Activated CD8-positive, alpha-beta memory T cell treated with anti-CD3 and anti-CD28 coated beads, Interleukin-2, amount 10 ng/mL, durations not matched to agents 7 days and 5 days (primary cell): ENCODE measurements at places on chromosomes 12 and 14.
A peak's percentile ranks its signal among the peaks of the same experiment; 100 is the strongest.

DNA sequence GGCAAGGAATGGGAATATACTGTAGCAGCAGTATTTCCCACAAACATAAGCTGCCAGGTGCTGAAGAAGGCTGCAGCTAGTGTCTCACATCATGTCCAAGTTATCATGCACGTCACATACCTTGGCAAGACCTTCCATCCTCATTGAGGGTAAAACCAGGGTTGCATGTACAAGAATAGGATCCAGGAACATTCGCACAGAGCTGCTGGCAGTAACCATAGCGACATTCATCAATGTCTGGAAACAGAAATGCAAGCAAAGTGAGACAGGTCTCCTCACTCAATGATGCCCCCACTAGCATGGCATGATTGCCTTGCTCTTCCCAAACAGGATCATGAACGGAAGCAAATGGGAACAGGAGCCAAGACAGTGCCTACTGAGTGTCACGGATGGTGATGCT lies 23.8 kb upstream of the TC2N start:
- no peak for DNase-seq

- DNase-seq: peak; percentile 62
Measured at GRCh38 chr12:49089821-49090773, 4.5 kb downstream of the DHH start.

DNA sequence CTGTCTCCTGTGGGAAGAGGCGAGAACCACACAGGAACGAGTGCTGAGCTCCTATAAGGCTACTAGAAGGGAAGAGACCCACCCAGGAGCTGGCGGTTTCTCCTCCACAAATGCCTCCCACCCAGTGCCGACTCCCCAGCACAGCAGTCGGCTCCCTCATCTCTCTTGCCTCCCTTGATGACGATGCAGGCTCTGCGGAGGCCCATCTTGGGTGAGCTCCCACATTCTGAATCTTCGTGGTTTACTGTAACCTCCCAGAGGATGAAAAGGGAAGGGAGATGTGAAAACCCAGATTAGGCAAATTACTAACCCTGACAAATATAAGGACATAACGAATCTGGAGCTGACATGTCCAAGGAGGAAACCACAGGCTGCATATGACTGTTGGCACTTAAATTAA lies 23.8 kb downstream of the GRIN2B start:
- no peak for DNase-seq

DNA sequence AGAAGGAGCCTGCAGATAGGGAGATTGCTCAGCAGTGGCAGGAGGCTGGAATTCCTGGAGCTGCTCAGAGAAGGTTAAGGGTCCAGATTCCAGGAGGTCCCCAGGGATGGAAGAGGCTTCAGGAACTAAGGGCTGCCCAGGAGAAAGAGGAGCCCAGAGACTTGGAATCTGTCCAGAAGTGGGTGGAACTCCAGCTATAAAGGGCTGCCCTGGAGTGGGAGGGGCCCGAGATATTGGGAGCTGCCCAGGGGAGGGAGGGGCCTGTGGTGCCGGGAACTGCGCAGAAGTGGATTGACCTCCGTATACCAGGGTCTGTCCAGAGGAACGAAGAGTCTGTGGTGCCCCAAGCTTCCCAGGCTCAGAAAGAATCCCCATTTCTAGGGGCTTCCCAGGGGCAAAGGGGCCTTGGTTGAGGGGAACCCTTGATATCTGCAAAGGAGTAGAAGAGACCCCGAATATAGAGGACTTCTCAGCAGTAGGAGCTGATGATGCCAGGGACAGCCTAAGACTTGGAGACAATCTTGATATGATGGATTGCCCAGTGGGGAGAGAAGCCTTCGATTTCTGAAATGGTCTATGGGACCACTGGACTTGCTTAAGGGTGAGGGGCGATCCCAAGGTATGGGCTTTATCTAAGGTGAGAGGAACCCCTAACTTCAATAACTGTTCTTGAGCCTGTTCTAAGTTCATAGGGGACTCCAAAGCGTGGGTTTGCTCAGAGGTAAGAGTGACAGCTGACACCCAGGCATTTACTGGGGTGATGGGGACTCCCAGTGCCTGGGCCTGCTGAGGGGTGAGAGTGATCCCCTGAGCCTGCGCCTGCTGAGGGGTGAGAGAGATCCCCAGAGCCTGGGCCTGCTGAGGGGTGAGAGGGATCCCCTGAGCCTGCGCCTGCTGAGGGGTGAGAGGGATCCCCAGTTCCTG lies 45.0 kb downstream of the FAM186A start:
- no peak for DNase-seq

- DNase-seq: no peak
Measured at GRCh38 chr12:12217018-12217359, 49.9 kb downstream of the LRP6 start.

- no peak for DNase-seq
Measured at GRCh38 chr14:32017587-32017986, 59.5 kb upstream of the ARHGAP5 start.

- no peak for DNase-seq
Measured at GRCh38 chr14:55893705-55894104, 224.5 kb upstream of the PELI2 start.

- no peak for DNase-seq
Measured at GRCh38 chr14:89384636-89385035, 32.4 kb downstream of the FOXN3 start.

DNA sequence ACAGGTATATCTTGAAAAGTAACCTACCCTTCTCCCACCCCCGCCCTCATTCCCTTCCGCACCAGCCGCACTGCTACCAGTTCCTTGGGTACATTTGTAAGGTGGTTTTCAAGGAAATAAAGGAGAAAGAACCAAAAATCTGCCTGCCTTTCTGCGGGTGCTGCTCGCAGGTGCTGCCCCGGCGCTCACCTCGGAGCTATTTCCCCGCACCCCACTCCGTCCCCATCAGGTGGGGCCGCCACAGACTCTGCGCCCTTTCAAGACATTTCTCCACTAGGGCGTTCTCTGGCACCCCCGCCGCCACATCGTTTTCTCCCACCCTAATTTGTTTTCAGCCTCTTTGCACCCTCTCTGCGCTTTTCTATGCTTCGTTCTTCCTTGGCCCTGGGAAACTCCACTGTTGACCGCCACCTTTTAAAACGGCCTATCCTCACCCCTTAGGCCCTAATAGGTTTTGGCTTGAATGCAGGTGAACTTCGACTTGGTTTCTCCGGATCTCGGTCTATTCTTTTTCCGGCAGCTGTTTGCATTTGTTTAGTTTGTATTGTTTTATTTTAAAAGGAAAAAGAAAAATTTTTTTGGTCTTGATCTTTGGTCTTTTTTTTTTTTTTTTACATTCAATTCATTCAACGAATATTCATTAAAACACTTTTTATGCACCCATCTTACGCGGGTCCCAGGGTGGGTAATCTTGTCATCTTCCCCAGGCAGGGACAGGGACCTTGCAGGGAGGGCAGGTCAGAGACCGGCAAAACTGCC lies 3.0 kb downstream of the VSX2 start:
- no peak for DNase-seq

DNA sequence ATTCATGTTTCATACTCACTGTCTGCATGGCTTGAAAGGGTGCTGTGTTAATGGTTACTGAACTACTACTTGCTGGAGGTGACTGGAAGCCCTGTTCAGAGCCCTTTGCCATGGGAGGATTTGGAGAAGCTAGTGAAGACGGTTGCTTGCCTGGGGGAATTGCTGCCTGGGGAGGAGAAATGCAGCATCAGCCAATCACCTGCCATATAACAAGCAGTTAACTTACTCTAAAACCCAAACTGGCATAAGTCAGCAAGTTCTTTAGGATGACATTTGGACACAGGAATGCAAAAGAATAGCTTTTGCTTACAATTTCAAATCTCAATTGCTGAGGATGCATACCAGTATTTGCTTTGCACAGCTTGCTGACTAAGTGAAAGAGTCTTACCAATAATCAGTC lies 23.4 kb upstream of the IPO8 start:
- DNase-seq: no peak

GRCh38 chr12:101430456-101430855 lies 22.9 kb upstream of the ARL1 start:
- no peak for DNase-seq
